HTR-8/SVneo (cell line): ENCODE measurements at places on chromosomes 2 and 18.

DNA sequence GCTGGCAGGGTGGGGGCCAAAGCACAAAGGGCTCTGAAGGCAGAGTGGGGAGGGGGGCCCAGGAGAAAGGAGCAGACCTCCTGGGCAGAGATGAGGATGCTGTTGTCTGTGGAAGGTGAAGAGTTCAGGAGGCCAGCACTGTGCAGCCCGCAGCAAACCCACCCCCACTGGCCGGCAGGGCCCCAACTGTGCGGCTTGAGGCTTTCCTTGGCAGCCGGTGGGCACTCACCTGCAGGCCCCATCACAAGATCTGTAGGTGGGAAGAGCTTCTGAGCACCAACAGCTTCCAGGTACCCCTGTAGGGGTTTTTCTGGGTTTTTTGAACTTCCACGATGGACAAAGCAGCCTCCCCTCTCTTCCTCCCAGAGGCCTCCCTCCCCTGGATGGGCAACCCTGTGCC lies 72.9 kb downstream of the NDUFA10 start:
- DNase-seq: no peak

- peak; percentile 62 for DNase-seq
These were observed 336.3 kb downstream of the NYAP2 start for GRCh38 chr2:225735844-225736243.

- no peak for DNase-seq
These were observed 196.9 kb downstream of the INO80D start for GRCh38 chr2:205889114-205889513.

DNA sequence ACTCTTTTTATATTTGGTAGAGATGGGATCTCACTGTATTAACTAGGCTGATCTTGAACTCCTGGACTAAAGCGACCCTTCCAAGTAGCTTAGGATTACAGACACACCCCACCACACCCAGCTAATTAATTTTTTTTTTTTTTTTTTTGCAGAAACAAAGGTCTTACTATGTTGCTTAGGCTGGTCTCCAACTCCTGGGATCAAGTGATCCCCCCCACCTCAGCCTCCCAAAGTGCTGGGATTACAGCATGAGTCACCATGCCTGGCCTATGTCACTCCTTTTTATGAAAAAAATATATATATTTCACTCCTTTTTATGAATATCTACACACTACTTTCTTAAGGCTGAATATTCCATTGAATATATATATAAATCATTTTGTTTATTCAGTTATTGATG lies 162.8 kb downstream of the MGAT5 start:
- no peak for DNase-seq

DNA sequence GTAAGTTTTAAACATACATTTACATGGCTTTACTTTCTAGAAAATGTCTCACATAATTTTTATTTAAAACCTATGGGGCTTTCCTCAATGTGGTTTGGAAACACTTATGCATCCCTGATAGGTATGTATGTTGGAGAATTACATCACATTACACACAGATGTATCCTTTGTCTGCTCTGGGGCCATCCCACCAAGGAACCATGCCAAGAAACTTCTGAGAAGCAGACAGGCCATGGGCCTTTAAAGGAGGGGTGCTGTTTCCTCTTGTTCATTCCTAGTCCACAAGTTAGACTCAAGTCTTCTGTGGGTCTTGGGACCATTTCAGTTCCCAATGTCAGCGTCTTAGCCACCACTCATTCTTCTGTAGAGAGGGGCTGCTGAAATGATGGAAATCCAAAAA lies 162.0 kb upstream of the SETBP1 start:
- no peak for DNase-seq

- no peak for DNase-seq
These were observed 9.4 kb upstream of the CXCR4 start for GRCh38 chr2:136127356-136127755.

- no peak for DNase-seq
These were observed 60.9 kb upstream of the SLC14A2 start for GRCh38 chr18:45554389-45554737.

DNA sequence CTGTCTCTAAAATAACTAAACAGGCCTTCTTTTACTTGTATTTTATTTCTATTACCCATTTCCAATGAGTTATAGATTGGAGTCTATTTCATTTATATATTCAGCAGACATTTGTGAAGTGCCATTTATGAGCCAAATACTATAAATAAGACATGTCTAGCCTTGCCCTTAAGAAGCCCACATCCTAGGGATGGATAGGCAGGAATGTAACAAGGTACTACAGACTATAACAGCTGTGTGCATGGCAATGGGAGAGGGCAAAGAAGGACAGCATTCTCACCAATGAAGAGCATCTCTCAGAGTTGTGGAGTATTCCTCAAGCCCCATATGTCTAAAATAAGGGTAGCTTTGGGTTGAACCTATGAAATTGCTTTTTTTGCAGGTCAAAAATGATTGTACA lies 161.9 kb upstream of the RASGRP3 start:
- no peak for DNase-seq

DNA sequence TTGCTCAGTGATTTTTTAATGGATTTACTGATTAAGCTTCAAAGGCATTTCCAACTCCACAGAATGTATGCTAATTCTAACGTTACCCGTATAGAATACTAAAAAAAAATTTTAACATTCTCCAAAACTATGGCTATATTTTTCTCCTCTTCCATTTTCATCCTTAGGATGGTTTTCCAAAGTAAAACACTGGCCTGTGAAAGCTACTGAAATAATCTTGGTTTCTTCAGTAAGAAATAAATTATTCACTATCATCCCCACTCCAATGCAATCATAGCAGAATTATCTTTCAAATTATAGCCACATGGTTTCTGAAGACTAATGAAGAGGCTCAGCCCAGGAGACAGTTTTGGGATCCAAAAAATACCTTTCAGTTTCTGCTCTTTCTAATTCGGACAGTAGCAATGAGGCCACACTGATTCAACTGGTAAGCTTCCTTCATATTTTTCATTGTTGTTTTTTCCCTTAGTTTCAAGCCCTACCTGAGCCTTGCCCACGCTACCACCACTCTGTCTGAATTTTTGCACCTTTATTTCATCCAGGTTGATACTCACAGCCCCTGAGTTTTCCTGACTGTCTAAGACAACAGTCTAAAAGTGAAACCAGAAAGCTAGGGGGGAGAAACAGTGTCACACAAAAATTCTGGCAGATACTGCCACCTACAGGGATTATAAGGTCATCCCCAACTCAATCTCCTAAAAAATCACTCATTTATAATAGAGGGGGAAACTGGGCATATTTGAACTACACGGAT lies 887.9 kb downstream of the NRXN1 start:
- DNase-seq: peak; percentile 28

DNA sequence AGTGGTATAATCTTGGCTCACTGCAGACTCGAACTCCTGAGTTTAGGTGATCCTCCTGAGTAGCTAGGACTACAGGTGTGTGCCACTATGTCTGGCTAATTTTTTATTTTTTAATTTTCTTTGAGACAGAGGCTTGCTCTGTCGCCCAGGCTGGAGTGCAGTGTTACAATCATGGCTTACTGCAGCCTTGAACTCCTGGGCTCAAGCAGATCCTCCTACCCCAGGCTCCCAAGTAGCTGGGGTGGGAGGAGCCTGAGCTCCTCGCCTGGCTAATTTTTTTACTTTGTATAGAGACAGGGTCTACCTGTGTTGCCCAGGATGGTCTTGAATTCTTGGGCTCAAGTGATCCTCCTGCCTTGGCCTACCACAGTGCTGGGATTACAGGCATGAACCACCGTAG lies 62.5 kb downstream of the BABAM2 start:
- DNase-seq: no peak
